ENCODE measurements at places on chromosomes 4 and X.

GRCh38 chrX:144616317-144616716, 631.0 kb upstream of the SPANXN1 start:
- DNase-seq: no peak

DNA sequence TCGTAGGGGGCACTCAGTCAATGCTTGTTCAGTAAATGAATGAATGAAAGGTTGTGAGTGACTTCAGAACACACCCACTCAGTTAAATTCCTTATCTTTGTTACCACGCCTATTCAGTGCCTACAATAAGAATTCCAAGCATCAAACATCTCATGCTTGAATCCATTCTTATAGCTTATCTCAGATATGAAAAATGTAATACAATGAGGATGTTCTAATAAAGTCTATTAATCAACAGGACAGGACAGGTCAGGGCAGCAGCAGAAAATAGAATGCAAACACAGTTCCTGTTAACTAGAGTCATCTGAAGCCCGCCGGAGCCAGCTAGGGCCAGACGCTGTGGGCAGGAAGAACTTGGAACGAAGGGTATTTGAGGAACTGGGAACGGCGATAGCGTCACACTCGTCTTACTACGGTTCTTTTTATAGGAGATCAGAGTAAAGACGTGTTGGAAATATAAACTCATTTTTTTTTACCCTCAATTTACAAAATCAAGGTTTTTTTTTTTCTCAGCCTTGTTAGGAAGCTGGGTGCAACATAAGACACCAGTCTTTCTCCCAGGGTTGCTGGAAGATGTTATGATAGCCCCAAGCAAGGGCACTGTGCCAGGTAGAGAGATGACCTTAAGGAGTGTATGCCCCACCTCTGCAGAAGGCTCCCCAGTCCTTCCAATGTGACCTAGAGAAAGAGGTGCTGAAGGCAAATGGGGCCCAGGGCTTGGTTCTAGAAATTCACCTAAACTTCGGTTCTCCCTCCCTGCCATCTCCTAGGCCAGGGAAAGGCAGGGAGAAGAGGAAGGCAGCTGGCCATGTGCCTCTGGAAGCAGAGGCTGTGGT, 48.3 kb downstream of the SEL1L3 start:
- no peak for DNase-seq

DNA sequence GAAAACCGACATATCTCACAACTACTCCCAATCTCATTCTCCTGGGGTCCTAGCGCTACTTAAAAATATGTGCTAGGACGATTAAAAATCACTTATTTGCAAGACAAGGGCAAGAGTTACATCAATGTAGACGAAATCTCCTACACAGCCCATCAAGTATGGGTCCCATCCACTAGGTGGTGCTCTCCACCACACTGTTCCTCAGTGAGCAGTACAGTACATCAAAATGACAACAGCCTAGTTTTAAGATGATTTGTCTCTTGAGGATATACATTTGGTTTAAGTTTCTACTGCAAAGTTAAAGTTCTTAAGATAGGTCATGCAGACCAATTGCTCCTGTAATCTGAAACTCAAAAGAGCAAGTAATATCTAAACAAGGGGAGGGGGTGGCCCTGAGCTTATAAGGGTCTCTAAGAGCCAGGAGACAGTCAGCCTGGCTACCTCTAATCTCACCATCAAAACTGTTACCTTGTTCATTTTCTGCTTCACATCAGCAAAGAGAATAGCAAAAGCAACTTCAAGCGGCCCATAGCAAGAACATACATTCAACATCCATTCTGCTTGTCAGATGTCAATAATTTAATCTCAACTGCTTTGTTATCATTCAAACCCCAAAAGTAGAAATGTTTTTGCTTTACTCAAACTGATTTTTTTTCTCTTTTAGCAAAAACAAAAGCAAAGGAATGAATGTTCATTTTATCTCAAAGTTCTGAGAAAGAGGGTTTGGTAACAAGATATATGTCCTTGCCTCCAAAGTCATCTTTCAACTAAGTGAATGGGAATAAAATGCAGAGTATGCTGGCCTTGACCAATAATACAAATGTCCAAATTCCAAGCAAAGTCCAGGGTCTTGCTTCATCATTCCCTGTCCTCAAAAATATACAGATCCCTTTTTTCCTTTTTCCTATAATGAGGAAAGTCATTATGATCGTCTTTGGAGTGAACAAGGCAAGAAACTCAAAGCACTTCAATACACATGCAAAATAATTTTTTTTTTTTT, 53.1 kb downstream of the STX18 start:
- peak; percentile 84 for DNase-seq

DNA sequence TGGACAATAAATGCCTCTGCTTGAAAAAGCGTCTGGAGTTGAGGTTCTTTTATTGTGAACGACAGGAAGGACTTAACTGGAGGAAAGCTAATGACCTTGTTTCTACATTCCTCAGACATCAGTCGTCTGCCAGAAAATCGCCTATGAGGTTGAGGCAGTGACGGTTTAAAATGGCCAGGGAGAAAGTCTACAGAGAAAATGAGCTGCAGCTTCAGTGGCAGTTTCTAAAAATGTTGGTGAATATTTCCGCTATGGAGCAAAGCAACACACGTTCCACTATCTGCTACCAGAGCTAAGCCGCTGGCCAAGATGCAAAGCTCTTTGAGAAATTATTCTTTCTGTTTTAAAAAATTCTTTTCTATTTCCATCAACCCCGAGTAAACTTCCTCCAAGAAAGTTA, 116.9 kb upstream of the GALNT7 start:
- DNase-seq: no peak

- no peak for DNase-seq
These were observed 100.2 kb upstream of the PGRMC2 start for GRCh38 chr4:128387600-128388351.

- DNase-seq: no peak
These were observed 44.0 kb upstream of the USP38 start for GRCh38 chr4:143140696-143141095.

DNA sequence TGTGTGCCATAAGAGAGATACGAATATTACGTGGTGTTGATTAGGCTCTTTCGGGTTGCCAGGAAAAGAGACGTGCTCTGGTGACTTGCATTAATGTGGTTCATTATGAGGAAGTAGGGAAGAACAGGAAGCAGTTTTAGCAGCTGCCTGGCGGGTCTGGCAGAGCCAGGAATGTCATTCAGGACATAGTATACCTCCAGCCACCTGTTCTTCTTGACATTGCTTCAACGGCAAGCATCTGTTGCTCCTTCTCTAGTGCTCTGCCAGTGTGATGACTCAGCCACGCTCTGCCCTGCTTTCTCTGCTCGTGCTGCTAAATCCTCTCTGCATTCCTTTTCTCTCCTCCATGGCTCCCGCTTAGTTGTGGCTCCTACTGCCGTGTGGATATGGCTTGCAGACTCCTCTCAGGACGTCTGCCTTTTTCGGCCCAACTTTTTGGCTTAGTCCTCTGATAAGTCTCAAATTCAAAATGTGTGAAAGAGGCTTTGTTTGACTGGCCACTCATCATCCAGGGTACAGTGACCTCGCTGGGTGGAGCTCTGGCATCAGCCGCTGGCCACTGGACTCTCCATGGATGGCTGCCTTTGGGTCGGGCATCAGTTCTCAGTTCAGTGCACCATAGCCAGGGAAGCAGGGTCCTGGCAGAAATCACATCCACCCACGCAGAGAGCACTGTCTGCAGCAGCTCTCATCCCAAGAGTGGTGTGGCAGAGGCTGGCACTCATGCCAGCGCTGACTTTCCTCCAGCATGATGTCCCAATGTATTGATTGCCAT, 89.3 kb upstream of the KLF3 start:
- no peak for DNase-seq

GRCh38 chr4:68951078-68951805, at the start of gene UGT2A3:
UGT2A3 (minus strand) TSS chr4:68951804; CDS start chr4:68951760, 44 bp downstream.
- no peak for DNase-seq

GRCh38 chr4:138696058-138696457, 319.5 kb upstream of the NOCT start:
- no peak for DNase-seq

- DNase-seq: no peak
These were observed 123.4 kb downstream of the COL25A1 start for GRCh38 chr4:109179061-109179460.

DNA sequence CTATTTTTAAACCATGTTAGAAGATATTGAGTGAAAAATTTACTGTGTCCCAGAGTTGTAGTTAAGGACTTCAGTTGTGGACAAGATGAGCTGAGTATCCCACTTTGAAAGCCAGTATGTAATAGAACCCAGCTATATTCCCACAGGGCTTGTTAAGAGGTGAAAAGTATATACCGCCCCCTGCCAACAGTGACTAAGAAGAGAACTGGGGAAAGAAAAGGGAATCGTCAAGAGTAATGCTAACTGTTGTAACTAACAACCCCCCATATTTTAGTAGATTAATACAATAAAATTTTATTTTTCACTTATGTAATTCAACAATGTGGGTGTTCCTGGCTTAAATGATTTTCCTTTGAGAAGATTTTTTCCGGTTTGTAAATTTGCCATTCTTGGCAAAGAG, 250.4 kb upstream of the GIMD1 start:
- no peak for DNase-seq

Data from activated CD8-positive, alpha-beta memory T cell treated with anti-CD3 and anti-CD28 coated beads, Interleukin-2, amount 10 ng/mL, durations not matched to agents 7 days and 5 days (primary cell).